ENCODE measurements at places on chromosomes 3 and 15.

- DNase-seq: no peak
Observed at GRCh38 chr15:92809880-92810361, 90.2 kb upstream of the CHD2 start.

DNA sequence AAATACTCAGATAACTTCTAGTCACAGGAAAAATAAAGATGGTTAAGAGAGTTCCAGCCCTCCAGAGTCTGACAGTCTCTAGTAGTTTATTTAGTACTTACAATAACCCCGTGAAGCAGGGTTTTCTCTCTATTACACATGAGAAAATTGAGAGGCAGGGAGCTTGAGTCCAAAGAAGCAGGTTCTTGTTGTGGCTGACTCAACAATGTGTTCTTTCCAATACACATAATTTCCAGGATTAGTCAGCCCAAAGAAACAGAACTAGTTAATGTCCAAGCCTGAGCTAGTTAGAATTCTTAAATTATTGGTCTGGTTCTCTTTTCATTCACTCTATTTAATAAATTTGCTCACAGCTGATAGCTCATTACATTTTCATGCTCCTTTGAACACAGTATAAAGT, 49.9 kb downstream of the ALDH1A2 start:
- DNase-seq: no peak

- no peak for DNase-seq
Observed at GRCh38 chr3:178849199-178849910, 222.3 kb downstream of the ZMAT3 start.

DNA sequence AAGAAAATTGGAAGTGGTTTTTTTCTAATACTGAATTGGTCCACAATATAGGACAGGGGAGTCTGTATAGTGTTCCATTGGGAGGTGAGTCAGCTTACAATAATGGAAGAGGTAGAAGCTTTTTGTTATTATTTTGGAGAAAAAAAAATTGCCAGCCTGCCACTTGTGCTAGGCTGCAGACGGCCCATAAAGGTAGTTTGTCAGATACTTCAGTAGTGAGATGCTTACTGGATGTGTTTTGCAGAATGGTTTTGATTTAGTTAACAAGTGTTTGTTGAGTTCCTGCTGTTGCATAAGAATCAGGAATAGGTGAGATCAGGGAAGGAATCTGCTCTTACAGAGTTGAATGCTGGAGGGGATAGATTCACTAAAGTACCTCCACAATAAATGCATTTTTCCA, 1.0 kb downstream of the DTWD1 start:
- no peak for DNase-seq

- no peak for DNase-seq
Observed at GRCh38 chr3:113783463-113783862, 36.6 kb downstream of the ATP6V1A start.

- DNase-seq: no peak
Observed at GRCh38 chr3:187242435-187242834, 45.1 kb downstream of the RTP1 start.

DNA sequence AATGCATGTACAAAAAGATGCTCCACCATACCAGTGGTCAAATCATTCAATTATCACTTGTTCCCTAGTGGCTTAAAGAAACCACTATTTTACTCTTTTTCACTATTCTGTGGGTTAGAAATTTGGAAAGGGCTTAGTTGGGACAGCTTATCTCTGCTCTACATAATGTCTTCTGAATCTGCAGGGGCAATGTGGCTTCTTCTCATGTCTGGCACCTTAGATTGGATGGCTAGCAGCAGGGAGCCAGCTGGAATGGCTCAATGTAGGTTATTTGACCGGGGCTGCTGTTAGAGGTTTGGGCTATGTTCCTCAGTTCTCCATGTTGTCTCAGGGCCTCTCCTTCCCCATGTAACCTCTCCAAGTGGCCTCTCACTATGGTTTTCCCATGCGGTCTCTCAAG, 57.5 kb upstream of the EPHB1 start:
- no peak for DNase-seq

- no peak for DNase-seq
Observed at GRCh38 chr3:143302638-143303171, 183.1 kb downstream of the CHST2 start.

- no peak for DNase-seq
Observed at GRCh38 chr3:111314181-111314873, 227.7 kb upstream of the CD96 start.

DNA sequence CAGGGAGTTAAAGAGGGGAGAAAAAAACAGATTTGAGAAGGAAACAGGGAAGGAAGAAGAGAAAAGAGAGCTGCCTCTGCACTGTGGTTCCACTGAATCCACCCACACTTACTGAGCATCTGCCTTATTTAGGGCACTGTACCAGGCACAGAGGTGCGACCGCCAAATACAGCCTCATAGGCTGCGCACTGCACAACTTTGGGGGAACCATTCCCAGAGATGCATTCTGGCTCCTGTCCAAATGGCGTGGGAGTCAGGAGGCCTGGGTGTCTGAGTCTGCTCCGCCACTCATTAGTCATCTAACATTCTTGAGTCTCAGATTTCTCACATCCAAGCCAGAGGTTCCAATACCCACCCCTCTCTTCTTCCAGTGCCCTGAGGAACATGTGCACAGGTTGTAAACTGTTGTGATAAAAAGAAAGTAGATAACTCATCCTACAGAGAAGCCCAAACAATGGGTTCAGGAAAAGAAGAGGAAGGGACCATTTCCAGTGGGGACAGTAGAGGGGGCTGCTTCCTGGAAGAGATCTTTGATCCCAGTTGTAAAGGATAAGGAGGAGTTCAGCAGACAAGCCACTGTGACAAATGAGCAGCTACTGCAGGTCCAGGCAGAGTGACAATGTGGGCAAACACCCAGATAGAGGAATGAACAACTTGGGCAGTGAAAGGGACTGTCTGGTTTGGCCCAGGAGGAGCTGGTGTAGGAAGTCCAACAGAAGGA, 254.6 kb downstream of the UACA start:
- no peak for DNase-seq

DNA sequence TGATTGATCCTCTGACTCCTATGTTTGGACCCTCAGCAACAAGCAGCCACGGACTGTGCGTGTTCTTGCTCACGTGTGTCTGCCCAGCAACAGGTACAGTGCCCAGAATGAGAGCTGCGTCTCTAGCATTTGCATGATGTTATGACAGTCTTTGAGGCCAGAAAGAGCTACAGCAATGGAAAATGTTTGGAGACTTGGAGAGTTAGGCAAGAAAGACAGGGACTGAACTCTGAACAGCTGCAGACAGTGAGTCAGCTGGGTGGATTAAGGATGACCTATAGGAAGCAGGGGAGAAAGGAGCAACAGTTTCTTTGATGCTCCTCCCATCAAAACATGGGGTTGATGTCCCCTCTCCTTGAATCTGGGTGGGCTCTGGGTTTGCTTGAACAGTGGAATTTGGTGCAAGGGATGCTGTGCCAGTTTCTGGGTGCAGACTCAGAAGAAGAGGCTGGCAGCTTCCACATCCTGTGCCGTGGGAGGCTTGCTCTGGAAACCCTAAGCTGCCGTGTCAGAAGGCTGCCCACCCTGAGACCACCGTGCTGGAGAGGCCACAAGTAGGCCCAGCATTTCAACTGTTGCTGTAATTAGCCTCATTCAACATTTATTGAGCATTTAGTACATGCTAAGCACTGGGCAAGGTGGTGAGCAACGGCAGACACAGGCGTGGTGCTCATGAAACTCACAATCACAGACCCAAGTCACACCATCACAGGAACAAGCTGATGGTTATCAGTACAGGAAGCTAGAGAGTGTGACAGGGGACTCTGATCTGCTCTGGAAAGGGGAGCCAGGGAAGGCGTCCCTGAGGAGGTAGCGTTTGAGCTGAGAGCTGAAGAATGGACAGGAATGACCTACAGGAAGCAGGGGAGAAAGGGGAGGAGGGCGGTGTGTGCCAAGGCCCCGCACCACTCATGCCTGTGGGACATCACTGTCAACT, 21.7 kb downstream of the CCR9 start:
- no peak for DNase-seq

DNA sequence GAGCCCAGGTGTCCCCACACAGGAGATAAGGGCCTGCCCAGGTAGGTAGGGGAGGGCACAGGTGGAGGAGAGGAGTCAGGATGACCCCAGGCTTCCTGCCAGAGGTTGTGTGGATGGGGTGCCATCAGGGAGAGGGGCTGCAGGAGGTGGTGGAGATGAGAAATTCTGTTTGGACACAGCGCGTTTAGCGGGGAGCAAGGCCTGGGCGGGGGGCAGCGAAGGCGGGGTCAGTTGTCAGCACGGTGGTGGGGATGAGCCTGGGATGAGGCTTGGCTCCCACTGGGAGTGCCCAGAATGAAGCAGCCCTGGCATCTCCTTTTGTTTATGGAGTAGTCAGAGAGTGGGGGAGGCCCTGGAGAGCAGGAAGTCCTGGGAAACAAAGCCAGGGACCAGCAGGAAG, 14.6 kb downstream of the RNF123 start:
- no peak for DNase-seq

DNA sequence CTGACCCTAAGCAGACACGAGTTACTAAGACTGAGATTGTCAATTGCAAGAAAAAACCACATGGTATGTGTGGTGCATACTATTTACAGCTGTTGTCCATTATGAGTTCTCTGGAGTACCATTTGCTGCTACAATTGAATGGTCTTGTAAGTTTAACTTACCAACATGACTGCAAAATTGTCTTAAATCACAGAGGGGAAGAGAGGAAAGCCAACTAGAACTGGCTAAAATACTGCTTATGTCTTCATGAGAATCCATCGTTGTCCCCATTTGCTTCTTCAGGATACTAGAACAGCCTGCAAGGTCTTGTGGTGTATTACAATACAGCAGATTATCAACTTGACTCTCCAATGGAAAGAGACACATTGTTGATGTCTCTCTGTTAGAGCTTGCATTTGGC, 313.2 kb downstream of the AGBL1 start:
- no peak for DNase-seq

GRCh38 chr15:70318594-70319465, 221.1 kb upstream of the TLE3 start:
- DNase-seq: no peak

- no peak for DNase-seq
Observed at GRCh38 chr15:44136991-44137477, 58.0 kb downstream of the FRMD5 start.

GRCh38 chr15:38228618-38229017, 24.0 kb upstream of the SPRED1 start:
- DNase-seq: no peak

DNA sequence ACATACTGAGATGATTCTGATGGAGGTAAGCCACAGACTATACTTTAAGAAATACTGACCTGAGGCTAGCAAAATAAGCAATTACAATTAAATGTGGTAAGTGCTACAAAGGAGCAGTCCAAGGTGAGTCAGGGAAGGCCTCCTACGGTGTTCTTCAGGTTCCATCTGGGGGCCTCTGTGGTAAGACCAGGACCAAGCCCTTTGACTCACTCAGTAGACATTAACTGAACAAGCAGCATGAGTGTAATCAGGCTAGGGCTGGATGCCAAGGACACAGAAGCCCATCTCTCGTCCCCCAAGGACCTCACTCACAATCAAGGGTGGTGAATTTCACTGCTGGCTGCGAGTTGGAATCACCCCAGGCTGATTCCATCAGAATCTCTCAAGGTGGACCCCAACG, 37.3 kb downstream of the DZIP1L start:
- no peak for DNase-seq

DNA sequence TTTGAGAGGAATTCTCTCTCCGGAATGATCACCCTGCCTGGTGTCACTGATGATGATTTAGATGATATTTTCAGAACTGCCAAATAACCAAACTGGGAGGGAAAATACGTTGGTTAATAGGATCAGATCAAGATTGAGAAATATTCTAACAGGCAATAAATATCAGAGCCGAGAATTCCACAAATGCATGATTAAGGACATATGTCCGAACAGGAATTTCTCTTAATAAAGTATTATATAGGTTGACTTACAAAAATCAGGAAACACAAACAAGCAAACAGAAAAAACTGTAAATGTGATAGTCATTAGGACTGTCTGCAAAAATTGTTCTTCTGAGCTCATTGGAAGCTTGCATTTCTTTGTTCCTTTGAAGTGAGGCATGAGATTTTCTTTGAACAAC, 75.1 kb upstream of the PHLDB2 start:
- no peak for DNase-seq
